Trophoblast cell (in vitro differentiated cells and primary cell): ENCODE measurements at places on chromosomes 12 and 14.

GRCh38 chr14:94571950-94572349 lies 9.3 kb upstream of the SERPINA5 start:
- DNase-seq, result no peak

DNA sequence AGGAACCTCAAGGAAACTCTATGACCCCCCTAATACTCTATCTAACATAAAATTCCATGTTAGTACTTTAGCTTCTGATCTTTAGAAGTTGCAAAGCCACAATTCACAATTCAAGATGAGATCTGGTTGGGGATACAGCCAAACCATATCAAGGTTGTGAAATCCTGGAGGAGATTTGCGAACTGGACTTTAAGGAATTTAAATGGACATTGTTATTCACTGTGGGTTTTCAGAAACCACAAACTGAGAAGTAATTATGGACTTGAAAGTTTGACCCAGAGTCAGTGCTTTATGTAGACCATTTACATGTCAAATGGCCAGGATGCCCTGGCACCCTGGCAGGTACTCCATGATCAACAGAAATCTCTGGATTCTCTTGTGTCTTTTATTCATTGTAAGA lies 14.2 kb upstream of the CDKL1 start:
- DNase-seq, result no peak

DNA sequence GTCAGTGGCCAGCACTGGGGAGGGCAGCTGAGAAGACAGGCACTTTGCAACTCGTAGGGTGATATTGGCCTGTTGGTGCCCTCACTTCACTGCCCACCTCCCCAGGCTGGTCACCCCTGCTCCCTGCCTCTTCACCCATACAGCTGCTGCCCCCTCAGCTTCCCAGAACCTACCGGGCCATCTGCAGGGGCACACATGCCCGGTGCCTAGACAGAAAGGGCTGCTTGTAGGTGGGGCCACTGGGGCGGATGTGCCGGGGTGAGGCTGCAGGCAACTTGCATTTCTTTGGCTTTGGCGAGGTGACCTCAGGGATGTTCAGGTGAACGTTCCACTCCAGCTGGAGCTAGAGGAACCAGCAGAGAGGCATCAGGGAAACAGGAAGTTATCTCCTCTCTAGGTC lies 17.2 kb downstream of the FAM186B start:
- DNase-seq, result no peak

GRCh38 chr12:54298904-54299303 lies 1.9 kb downstream of the NFE2 start:
- DNase-seq, result no peak

DNA sequence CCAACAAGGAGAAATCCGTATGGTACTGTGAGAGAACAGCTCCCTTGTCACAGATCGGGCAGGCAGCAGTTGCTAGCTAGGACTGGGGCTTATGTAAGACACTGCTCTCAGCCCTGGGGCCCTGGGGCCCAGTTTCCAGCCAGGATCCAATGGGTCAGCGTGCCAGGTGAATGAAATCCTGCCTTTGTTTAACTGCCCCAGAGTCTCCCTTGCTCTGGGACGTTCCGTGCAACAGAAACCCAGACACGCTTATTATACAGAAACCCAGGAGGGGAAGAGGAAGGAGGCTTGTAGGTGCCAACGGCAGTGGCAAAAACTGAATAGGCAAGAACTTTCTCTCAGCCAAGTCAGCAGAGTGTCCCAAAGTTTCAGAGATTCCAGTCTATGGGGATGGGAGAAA lies 110.6 kb downstream of the DIO2 start:
- DNase-seq, result no peak

DNA sequence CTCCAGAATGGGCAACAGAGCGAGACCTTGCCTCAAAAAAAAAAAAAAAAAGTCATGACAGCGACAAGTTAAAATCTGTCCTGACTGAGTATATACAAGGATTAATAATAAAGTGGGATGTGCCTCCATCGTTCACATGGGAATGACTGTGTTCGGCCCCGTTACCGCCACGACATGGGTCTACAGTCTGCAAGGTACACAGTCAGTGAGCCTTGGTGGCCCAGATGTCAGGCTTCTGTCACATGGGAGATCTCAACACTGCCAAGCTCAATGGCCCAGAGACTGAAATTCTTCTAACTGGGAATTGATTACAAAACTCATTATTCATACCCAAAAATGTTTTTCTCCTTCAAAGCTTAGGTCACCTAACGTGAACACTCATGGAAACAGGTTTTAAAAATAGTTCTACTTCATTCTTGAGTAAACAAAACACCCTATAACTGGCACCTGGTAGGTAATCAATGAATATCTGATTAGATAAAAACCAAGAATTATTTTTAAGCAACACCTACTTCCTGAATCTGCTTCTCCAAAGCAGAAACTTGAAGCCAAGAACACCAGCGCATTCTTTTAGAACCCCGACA lies 66.0 kb downstream of the NT5DC3 start:
- DNase-seq, result no peak

DNA sequence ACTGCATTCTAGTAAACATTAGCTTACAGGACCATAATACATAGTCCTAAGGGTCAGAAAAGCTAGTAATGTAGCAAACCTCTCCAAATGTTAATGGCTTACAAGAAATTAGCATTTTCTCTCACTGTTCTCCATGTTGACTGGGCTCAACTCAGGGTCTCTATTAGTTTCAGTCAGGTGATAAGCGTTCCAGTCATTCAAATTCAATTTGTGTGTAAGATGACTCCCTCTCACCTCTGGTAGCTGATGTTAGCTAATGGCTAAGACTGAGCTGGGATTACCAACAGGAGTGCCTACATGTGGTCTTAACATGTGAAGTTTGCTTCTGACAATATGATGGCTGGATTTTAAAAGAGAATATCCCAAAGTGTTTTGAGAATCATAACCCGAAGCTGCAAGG lies 630.5 kb upstream of the USP15 start:
- no peak for DNase-seq
